RWPE2 (cell line): ENCODE measurements at places on chromosomes 4 and X.

DNA sequence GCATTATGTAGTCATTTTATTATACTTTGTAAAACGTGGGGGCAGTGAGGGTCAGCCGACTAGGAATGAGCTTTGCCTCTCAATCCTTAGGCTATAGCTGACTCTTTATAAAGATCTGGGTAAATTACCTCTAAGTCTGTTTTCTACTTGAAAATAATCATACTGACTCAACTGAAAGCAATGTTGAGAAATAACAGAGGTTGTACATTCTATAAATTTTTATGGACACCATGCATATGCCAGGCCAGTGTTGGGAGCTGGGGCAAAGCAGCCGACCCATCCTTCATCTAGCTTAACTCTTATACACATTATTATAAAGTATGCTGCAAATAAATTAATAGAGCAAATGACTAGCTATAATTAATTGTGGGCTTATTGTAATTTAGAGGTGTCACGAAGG lies 2.2 kb upstream of the DCUN1D4 start:
- no peak overlapping the region for H3K27ac ChIP-seq
- no peaks in the 10 kb centered on the region for H3K27me3 ChIP-seq
- H3K4me3 ChIP-seq = no peak overlapping the region
- no peak for DNase-seq
- peaks cover 4% of the 10 kb centered on the region; the same call in 1 of the 2 replicates for H3K36me3 ChIP-seq
- peaks cover 7% of the 10 kb centered on the region for H3K4me1 ChIP-seq

- H3K4me3 ChIP-seq = no peak overlapping the region
- H3K36me3 ChIP-seq = no peaks in the 10 kb centered on the region
- no peaks in the 10 kb centered on the region for H3K27me3 ChIP-seq
- no peak overlapping the region for H3K27ac ChIP-seq
- no peak for DNase-seq
Observed at GRCh38 chrX:131187206-131187605, 101.9 kb downstream of the IGSF1 start.

DNA sequence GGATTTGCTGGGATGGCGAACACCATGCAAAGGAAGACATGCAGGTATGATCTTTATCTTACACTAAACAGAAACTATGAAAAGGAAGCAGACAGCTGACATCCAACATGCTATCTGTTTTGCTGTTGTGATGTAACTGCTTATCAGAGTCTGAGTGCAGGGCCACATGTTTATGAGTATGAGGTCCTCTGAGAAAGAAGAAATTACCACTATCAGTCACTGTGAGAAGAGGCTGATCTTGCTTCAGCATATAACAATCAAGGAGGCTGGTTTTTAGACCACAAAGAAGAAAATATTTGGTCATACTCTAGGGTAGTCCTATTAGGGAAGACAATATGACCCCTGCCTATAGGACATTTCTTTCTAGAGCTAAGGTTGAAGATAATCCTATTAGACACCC lies 18.5 kb downstream of the CLGN start:
- H3K36me3 ChIP-seq = no peaks in the 10 kb centered on the region
- no peaks in the 10 kb centered on the region for H3K27me3 ChIP-seq
- no peaks in the 10 kb centered on the region for H3K4me1 ChIP-seq
- no peak overlapping the region for H3K4me3 ChIP-seq

- H3K4me3 ChIP-seq = no peak overlapping the region
- H3K27me3 ChIP-seq = no peaks in the 10 kb centered on the region
- no peak for DNase-seq
Observed at GRCh38 chr4:172653676-172654075, 514.9 kb upstream of the GALNT7 start.

GRCh38 chr4:42464550-42465094 lies 67.3 kb downstream of the SHISA3 start:
- no peaks in the 10 kb centered on the region for H3K36me3 ChIP-seq
- H3K27me3 ChIP-seq = no peaks in the 10 kb centered on the region
- no peak for DNase-seq

- DNase-seq = no peak
- H3K36me3 ChIP-seq = no peaks in the 10 kb centered on the region
Observed at GRCh38 chrX:140586951-140587350, 82.1 kb upstream of the SOX3 start.

GRCh38 chrX:63050225-63050624 lies 300.9 kb downstream of the SPIN4 start:
- H3K27ac ChIP-seq = no peak overlapping the region
- no peaks in the 10 kb centered on the region for H3K36me3 ChIP-seq
- H3K4me3 ChIP-seq = no peak overlapping the region
- no peaks in the 10 kb centered on the region for H3K27me3 ChIP-seq
- DNase-seq = no peak
